ENCODE measurements at places on chromosomes 12 and 14.

- DNase-seq = no peak
These were observed 35.9 kb upstream of the WNK1 start for GRCh38 chr12:716506-716905.

- no peak for DNase-seq
These were observed 34.8 kb downstream of the AMN start for GRCh38 chr14:102957222-102957621.

- no peak for DNase-seq
These were observed 30.6 kb upstream of the OSBPL8 start for GRCh38 chr12:76590131-76590530.

DNA sequence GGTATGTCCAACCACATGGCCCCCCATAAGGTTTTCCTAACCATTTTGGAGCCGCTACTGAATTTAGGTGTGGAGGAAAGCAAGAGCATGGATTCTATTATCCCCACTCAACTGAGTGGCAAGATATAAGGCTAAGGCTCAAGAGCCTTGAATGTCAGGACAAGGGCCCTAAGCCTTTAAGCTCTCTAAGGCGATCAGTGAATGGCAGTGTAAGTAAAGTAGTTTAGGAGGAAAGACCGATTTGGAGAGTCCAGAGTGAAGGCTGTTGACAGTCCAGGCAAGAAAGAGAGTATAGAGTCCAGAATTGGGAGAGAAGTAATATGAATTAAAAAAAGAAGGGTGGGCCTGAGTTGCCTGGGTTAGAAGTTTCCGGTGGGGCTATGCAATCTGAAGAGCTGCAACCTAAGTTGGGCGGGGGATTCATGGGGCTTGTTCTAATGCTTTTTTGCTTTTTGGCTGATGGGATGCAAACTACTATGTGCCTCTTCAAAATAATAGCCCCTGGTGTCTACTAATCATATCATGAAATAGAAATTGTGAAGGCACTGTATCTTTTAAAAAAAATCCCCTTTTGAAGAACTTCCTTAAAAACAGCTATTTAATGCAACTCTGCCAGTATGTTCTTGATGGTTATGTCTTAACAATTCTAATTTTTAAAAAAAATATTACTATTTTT is at the start of gene SPIC:
Gene SPIC (plus strand): TSS at position 626 of the 676 bp plus-strand sequence. CDS start 1,569 bp downstream, outside the sequence.
- DNase-seq = no peak

DNA sequence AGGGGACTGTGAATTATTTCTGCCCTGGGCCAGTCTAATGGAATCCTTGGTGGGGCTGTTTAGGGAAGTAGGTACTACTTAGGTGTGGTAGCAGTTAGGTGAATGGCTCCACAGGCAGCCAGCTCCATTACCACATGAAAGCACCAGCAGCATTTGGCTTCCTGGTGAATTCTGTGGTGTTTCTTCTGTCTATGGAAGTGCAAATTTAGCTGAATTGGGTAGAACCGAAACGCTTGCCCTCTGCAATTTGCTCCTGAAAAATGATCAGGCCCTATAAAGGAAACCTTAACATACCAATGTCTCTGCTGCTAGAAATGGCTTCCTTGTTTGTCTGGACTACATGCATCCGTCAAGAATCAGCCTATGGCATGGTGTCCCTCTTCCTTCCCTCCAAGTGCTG is 16.4 kb downstream of the FLRT2 start:
- DNase-seq = no peak

DNA sequence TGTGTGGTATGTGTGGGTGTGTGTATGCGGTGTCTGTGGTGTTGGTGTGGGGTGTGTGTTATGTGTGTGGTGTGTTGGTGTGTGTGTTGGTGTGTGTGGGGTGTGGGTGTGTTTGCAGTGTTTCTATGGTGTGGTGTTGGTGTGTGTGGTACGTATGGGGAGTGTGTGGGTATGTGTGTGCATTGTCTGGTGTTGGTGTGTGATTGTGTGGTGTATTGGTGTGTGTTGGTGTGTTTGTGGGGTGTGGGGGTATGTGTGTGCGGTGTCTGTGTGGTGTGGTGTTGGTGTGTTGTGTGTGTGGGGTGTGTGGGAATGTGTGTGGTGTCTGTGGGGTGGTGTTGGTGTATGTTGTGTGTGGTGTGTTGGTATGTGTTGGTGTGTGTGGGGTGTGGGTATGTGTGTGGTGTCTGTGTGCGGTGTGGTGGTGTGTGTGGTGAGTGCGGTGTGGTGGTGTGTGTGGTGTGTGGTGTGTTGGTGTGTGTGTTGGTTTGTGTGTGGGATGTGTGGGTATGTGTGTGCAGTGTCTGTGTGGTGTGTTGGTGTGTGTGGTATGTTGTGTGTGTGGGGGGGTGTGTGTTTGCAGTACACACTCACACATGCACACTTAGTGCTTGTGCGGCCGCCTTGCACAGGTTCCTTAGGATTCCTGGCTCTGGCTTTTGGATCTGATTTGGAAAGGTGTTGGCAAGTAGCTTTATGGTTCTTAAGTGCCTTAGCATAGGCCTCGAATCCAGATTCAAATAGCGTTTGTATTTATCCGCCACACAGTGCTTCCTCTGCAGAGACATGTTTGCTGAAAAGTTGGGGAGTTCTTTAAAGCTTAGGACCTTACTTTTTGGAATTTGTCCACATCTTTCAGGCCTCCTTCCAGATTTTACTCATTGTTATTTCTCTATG is 16.4 kb downstream of the MLXIP start:
- DNase-seq = no peak
